Left kidney (tissue), 8 donors: ENCODE measurements at places on chromosomes 7 and 10.

DNA sequence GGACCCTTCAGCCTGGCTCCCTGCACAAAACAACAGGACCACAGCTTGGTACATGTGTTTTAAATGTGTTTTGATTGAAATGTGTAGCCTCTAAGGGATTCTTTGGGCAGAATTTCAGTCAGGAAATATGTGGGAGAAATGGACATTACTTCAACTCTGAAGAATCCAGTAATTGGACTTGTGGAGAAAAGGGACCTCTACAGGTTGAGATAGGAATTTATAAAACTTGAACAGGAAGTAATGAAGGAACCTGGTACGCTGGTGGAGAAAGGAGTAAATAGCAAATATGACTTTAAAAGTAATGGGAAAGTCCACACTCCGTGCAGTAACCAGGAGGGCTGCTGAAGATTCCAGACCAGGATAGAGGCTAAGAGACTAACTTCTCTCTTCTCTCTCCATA, 220.5 kb downstream of the LHFPL3 start:
- DNase-seq = no peak

DNA sequence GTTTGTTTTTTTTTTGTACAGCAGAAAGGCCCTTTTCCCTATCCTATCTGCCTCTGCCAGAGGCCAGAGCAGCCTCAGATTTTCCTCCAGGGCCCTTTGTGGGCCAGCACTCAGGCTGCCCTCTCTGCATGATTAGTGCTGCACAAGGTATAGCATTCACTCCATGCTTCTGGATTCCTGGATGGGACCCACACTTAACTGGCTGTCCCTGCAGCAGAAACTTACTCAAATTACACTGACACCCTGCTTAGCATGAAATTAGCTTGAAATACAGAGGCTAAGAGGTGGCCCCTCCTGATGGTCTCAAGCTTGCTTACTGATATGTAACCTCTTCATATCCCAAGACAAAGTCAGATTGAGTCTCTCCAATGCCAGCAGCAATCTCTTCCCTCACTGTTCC, 239.3 kb downstream of the SORCS1 start:
- DNase-seq = no peak

GRCh38 chr7:147911201-147911601, 679.4 kb upstream of the C7orf33 start:
- peak; percentile 36 for DNase-seq

DNA sequence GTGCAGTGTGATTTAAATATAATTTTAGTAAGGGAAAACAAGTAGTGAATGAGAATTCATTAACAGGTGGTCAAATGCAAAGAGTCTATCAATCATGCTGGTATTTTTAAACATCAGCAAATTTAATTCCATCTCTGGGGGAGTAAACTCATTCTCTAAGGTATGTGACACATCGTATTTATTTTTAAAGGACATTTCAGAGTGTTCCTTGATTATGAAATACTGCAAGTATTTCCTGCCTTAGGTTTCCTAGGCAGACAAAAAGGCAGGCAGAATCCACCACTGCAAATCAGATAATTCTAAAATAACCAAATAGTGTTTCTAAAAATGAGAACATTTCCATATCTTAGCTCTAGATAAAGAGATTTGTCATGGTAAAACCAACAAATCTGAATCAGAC, 193.8 kb downstream of the LRRTM3 start:
- DNase-seq = no peak

DNA sequence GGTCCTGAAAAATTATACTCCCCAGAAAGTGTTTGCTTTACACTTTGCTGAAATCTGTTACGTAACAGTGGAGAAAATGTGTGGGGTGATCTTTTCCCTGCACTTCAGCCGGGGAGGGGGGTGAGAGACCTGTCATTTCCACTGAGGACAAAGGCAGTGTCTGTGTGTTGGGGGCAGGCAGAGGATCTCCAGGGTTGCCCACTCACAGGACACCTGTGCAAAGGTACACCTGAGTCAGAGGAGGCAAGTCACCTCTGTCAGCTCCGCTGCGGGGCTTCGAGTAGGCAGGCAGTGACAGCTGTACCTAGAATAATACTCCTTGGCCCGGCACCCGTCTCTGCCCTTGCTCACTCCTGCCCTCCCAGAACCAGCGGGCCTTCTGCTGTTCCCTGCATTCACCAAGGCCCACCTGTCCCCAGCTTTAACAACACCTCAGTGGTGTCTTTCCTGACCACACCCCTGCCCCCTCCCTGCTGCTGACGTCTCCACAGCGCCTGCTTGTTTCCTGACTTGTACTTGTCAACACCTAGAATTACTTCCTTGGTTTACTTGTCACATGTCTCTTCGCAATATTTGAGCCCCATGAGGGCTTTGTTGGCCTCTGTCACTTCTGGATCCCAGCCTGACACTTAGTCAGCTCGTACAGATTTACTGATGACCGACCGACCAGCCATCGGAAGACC, 159.2 kb downstream of the NEURL1 start:
- DNase-seq = no peak

DNA sequence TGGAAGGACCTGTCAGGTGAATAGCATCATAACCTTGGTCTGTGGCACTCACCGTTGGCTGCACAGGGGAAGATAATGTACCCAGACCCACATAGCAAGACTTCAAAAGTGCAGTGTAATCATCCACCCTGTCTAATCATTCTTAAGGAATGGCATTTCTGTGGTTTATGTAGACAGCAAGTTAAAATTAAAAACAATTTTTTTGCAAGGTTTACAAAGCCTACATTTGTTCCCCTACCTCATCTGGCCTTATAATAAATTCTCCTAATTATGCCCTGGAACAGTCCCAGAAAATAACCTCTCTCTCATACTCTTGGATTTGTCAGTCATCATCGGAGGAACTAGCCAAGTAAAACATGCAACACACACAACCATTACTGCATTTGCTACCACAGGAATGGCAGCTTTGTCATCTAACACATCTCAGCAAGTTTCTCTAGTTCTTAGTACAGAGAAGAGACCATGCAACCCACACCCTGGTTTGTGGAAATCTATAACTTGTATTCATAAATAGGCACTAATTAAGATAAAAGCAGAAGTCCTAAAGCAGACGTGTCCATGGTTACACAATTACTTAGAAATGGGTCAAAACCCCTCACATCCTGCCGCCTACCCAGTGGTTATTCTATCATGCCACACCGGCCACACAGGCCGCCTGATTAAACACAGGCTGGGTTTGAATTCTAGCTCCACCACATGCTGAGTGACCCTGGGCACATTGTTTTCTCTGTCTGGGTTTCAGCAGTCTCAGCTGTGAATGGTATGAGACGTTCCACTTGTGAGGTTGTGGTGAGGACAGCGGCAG, 19.1 kb downstream of the ABLIM1 start:
- no peak for DNase-seq

DNA sequence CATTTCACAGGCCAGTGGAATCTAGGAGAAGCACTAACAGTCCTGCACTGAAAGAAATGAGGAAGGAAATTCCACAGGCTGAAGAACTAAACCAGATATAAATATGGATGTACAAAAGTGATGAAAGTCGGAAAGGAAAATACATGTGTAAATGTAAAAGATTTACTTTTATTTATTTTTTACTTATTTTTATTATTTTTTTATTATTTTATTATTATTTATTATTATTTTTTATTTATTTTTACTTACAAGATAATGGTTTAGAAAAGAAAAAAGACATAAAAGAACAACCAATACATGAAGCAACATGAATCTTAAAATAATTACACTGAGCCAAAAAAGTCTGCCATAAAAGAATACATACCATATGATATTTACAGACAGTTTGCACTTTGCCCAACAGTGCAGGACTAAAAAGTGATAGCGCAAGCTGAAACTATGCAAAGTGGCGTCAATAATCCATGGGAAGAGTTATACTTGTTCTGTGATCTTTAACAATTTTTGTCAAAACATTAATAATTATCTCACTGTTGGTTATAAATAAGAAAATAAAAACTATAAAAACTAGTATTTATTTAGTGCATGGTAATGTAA, 317.8 kb upstream of the MKI67 start:
- DNase-seq = no peak

DNA sequence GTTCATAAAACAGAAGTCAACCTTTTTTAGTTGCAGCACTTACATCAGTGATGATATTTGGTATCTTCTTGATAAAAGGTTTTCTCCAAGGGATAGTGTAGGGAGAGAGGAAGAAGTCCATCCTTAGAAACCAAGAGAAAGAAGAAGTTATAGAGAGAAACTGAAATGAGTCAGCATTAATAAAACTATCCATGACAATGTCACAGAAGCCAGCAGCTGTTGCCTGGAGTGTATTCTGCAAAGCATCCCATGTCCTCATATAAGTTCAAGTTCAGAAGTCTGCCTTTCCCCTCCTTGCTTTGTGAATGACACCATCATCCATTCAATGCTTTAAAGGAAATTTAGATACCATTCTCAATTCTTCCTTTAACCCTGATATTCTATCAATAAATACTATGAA, 14.4 kb upstream of the COL1A2 start:
- DNase-seq = no peak

GRCh38 chr10:131636841-131637724, 263.7 kb upstream of the PPP2R2D start:
- DNase-seq = no peak

DNA sequence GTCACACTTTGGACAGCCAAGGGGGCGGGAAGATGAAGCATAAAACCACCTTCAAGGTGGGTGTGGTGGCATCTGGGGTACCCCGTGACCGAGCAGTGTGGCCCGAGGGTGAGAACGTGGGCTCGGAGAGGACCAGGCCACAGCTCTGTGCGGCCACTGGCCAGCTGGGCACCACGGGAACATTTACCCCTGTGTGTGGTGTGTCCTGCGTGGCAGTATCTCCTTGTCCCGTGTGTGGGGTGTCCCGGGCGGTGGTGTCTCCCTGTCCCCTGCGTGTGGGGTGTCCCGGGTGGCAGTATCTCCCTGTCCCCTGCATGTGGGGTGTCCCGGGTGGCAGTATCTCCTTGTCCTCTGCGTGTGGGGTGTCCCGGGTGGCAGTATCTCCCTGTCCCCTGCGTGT, 570.3 kb downstream of the DNAJB6 start:
- no peak for DNase-seq

DNA sequence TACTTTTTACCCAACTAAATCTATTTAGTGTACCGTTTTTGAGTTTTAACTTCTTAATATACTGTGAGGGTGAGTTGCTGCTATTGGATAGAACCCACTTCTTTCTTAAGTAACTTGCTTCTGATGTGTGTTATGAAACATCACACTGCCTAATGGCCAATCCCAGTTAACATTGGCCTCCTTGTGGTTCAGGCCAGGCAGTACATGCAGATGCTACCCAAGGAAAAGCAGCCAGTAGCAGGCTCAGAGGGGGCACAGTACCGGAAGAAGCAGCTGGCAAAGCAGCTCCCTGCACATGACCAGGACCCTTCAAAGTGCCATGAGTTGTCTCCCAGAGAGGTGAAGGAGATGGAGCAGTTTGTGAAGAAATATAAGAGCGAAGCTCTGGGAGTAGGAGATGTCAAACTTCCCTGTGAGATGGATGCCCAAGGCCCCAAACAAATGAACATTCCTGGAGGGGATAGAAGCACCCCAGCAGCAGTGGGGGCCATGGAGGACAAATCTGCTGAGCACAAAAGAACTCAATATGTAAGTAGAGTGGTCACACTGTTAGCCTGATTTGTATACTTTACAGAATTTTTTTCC, 39.7 kb downstream of the TES start:
- DNase-seq = no peak

DNA sequence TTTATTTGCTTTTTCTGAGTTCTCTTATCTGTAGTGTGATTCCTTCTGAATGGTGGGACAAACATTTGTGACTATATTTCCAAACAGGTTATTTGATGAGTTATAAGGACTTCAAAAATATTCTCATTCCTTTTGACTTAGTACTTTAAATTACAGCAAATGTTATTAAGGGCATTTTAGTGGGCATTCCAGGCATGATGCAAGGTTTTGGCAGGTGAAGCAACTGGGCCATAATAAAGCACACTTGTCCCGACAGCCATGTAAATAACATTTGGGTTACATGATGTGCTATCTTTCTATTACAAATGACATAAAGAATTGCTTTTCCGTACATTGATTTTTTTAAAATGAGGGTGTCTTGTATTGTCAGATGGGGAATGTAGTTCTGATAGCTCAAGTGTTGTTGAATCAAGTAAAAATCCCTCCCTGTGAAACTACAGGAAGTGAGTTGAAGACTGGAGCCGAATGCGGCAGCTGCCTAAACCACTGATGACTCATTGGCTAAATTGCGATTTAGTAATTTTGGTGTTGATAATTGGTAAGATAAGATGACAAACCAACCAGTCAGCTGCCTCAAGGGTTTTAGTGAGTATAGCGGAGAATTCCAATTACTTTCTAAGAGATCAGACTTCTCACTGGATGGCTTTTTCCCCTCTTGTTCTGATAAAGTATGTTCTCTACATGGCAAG, 231.3 kb upstream of the NPY start:
- DNase-seq = no peak

GRCh38 chr7:48250441-48250951, 79.2 kb downstream of the ABCA13 start:
- no peak for DNase-seq

DNA sequence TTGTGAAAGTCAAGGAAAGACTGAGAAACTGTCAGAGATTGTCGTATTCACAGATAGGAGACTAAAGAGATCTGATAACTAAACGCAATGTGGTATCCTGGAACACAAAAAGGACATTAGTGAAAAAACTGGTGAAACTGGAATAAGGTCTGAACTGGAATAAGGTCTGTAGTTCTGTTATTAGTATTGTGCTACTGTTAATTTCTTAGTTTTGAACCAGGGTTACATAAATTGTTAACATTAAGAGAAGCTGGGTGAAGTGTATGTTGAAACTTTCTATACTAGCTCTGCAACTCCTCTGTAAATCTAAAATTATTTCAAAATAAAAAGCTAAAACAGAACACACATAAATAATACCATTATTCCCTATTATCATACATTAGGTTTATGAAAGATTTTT, 3.4 kb upstream of the NT5C2 start:
- DNase-seq = no peak

- no peak for DNase-seq
Measured at GRCh38 chr10:51204066-51204465, 129.8 kb downstream of the PRKG1 start.

- DNase-seq = peak; percentile 78
Measured at GRCh38 chr7:30548845-30549244, 44.2 kb upstream of the GGCT start.

DNA sequence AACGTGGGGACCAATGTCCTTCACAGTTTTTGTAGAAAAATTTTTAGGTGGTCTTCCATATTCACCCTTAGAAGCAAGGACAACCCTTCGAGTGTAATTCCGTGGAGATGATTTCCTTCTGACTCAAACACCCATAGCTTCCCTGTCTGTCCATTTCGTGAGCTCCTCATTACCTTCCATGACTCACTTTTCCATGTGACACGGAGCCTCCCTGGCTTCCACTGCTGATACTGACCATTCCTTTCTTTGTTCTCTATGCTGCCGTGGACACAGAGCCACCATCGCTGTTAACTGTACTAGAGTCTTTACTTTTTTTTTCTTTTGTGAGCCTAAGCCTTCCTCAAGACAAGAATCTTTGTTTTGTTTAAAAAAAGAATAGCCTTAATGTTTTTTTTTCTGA, 12.5 kb upstream of the ARMS2 start:
- no peak for DNase-seq

DNA sequence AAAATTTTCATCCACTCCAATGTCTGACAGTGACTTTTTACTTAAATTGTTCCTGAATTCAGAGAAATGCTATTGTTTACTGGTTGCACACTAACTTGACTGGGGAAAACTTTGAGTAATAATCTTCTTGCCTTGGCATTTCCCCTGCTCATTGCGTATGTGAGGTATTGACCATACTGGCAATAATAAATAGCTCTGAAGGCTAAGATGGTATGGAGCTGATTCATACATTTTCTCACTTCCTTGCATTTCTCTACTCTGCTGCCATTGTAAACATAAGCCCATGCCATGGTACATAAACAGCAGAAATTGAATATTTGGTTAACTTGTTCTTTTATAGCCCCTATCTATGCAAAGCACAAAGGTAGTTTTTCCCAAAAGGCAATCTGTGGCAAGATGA, 290.0 kb downstream of the RNLS start:
- DNase-seq = no peak
